NCI-H1048 (cell line): ENCODE measurements at places on chromosomes 5 and 9.

- DNase-seq: no peak
These were observed 659 bp downstream of the RAI14 start for GRCh38 chr5:34656700-34657273.

DNA sequence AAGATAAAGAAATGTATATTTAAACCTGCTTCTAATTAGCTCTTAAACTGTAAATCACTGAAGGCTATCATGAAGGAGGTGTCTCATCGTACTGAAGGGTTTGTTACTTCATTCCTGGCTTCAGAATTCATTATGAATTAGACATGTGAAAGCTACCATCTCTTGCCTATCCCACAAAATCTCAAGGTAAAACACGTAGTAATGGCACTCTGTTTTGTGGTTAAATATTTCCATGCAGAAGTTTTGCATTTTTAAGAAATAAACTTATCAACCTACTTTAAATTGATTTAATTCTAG lies 490.7 kb upstream of the NUDT12 start:
- no peak for DNase-seq

- no peak for DNase-seq
These were observed 77.3 kb downstream of the PAM start for GRCh38 chr5:102832445-102832844.

DNA sequence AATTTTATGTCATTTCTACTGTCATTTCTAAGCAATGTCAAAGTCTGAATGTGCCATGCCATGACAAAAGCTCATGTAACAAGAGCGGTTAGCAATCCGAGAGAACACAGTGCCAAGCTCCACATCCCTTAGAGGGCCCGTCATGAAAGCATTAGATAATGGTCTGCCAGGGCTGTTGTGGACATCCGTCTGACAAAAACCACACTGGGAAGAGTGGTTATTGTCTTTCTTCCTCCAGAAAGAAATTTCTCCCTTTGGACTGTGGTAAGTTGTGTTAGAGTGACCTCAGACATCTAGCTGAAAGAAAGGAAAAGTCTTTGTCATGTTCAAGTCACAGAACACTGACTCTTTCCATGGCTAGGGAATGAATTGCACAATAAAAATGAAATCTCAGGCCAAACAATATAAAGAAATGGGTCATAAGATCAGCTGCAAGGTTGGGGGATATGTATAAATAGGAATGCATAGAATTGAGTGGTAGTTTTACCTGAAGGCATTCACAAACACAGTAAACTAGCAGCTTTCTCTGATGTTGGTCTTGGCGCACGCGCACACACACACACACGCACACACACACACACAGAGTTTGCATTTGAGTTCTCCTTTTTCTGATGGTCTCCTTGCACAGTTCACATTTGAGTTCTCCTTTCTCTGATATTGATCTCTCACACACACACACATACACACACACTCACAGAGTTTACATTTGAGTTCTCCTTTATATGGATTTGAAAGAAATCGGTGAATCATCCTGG lies 5.3 kb downstream of the SLC1A3 start:
- no peak for DNase-seq
